ENCODE measurements at places on chromosomes 3 and 15.

- DNase-seq, result no peak
Observed at GRCh38 chr15:84714821-84715220, 1.1 kb downstream of the SEC11A start.

DNA sequence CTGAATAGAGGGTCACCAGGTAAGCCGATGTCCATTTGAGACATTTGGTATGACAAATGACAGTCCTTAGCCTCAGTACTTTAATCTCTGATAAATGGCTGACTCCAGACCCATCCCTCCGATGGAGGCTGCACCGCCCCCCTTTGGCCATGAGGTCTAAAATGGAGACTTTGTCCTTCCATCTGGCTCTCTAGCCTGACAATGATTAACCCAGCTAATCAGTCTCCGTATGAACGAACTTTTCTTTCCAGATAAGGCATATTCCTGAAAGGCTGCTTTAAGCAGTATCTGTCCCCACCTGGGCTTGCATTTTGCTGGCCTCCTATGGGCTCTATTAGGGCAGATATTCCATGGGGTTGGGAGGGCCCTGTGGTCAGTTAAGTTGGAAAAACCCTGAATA is 10.8 kb upstream of the MYZAP start:
- no peak for DNase-seq

- no peak for DNase-seq
Observed at GRCh38 chr3:110608566-110608965, 463.1 kb upstream of the NECTIN3 start.

DNA sequence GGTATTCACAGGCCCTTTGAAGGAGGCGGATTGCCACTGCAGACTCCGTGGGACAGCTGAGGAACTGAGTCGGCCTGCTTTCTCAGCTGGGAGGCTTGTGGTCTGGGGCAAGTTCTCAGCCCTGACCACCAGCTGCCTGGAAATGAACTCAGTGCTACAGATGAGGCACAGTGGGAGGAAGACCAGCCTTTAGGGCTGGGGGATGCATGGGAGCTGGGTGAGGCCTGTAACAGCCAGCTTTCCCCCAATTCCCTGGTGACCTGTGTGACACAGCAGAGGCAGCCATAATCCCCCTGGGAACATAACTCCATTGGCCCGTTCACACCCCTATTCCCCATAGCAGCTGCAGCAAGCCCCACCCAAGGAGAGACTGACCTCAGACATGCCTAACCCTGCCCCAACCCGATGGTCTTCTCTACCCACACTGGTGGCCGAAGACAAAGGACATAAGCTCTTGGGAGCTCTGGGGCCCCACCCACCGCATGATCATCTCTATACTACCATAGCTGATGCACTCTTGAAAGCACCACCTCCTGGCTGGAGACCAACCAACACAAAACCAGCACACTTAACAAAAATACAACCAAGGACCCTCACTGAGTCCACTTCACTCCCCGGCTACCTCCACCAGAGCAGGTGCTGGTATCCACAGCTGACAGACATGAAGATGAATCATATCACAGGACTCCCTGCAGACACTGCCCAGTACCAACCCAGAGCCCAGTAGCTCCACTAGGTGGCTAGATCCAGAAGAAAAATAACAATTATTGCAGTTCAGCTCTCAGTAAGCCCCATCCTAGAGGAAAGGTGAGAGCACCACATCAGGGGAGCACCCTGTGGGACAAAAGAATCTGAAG is 24.9 kb downstream of the ZMAT3 start:
- no peak for DNase-seq

DNA sequence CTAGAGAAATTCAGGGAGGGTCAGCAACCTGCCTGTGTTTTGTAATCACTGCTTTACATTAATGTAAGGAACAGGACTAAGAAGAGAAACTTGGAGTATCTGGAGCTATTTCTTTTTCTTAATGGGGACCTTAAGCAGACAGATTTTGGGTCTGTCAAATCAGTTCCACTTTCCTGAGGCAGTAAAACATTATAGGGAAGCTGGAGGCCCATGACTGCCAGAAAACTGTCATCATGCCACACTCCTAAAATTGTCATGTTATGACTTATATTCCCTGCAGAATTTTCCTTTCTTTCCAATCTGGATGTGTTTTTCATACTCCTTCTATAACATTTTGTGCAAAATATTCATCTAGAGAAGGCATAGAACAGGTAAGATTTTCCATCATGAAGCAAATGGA is 28.8 kb downstream of the DGKG start:
- DNase-seq, result no peak

All from WTC11 (cell line).